Endothelial cell of umbilical vein (primary cell): ENCODE measurements at places on chromosomes 5 and 9. TPM values are rescaled to one million over a fixed set of nuclear protein-coding genes. Genes with fewer than 3 reads are reported as not detected.

DNA sequence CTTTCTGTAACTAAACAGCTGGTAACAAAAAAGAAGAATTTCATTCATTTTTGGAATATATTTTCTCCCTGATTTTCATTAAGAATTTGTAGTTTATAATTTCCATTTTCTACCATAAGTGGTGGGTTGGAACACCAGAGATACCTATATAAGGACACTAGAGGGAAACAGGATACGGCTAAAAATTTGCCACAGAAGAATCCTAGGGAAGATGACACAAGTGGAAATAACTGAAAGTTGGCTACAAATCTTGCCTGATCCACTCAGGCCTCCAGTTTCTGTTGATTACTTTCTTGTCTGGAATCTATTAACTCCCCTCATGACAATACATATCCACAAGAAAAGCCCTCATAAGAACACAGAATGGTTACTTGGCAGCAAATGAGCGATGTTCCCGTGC lies 46.8 kb downstream of the FREM1 start:
- H3K4me3 ChIP-seq, result no peak overlapping the region
- no peaks in the 10 kb centered on the region for H3K36me3 ChIP-seq
- H3K27me3 ChIP-seq, result peaks cover 2% of the 10 kb centered on the region
- no peaks in the 10 kb centered on the region for H3K4me1 ChIP-seq
- DNase-seq, result no peak

DNA sequence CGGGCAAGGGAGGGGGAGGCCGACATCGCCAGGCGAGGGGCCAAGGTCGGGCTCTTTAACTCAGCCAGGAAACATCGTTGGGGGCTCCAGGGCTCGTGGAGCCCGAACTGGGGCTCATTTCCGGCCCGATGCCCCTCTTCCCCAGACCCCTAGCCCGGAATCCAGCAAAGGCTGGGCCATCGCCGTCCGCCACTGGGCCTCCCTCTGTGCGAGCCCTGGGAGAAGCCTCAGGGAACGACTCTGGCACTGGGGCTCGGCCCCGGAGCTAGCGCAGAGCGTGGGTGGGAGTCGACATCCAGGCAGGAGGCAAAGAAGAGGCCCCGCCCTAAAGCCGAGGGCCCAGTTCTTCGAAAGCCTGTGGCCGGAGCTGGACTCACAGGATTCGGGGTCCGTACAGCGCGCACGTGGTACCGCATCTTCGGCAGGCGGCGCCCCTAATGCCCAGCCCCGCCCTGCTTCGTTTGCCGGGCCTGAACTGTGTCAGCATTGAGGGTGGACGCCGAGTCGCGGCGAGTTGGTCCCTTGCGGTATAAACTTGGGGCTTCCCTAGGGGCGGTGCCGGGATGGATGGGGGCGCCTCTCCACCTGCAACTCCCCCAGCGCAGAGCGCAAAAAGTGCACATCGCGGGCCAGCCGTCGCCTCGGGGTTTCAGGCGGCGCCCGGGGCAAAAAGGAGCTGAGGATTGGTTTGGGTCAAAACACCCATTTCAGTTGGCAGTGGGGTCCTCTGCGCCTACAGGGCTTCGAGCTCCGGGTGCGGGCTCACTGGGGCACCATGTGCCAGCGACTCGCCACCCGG lies 3.6 kb upstream of the PAX5 start:
- no peak overlapping the region for H3K27ac ChIP-seq
- no peak overlapping the region for H3K4me3 ChIP-seq
- DNase-seq, result no peak
- no peaks in the 10 kb centered on the region for H3K36me3 ChIP-seq

- H3K4me3 ChIP-seq, result no peak overlapping the region
- H3K4me1 ChIP-seq, result peaks cover 31% of the 10 kb centered on the region
Measured at GRCh38 chr9:14434158-14434504, 120.2 kb upstream of the NFIB start.

GRCh38 chr9:1474671-1475070 lies 424.5 kb downstream of the DMRT2 start:
- no peaks in the 10 kb centered on the region for H3K4me1 ChIP-seq
- H3K27me3 ChIP-seq, result no peaks in the 10 kb centered on the region
- H3K27ac ChIP-seq, result no peak overlapping the region
- H3K36me3 ChIP-seq, result no peaks in the 10 kb centered on the region
- H3K4me3 ChIP-seq, result no peak overlapping the region

GRCh38 chr5:1701216-1701864 lies 98.3 kb downstream of the MRPL36 start:
- DNase-seq, result no peak
- no peaks in the 10 kb centered on the region for H3K27me3 ChIP-seq
- no peaks in the 10 kb centered on the region for H3K36me3 ChIP-seq
- no peak overlapping the region for H3K4me3 ChIP-seq
- no peak overlapping the region for H3K27ac ChIP-seq

Gene RAI14
- 369 and 390 TPM in 2 replicates for total RNA-seq

Gene SPAAR
- total RNA-seq, result 13.0 and 24.8 TPM in 2 replicates

Gene TRAF1
- total RNA-seq, result 1.4 and 2.0 TPM in 2 replicates

Gene PCAT7
- total RNA-seq, result not detected in 2 replicates
